ENCODE measurements at places on chromosomes 7 and 10.

DNA sequence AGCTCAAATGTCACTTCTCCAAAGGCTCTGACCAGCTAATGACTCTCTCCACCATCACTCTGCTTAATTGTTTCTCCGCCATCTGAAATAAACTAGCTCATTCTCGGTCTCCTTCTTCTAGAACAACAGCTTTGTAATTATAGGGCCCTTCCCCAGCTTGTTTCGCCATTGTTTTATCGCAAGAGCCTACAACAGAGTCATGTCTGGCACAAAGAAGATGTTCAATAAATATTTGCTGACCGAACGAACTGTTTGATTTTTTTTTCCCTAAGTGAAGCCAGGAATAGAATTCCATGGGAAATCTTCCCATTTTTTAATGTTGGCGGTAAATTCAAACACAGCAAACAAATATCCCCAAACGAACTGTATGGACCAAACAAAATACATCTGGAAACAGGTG, 63.8 kb upstream of the NMT2 start:
- no peaks in the 10 kb centered on the region for H3K4me1 ChIP-seq
- H3K36me3 ChIP-seq, result no peaks in the 10 kb centered on the region
- no peak overlapping the region for H3K27ac ChIP-seq
- peaks cover 10% of the 10 kb centered on the region for H3K27me3 ChIP-seq

DNA sequence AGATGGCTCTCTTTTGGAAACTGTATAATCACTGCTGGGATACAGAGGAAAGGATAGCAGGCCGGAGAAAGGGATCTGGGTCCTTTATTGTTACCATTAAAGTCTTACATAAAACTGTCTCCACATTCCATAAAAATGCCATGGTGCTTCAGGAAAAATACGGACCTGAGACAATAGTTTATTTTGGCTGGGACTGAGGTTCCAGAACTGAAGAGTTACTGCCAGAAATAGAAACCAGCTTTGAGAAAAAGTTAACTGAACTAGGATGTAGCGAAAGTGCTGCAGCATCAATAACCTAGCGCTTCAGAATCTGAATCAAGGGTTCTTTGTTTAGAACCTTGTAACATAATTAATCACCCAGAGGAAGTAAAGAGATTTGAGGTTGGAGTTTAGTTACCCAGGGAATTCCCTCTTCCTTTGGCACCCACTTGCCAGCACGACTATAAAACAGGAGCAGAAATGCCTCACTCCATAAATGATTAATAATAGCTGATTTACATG, 38.0 kb downstream of the MEOX2 start:
- DNase-seq, result no peak
- no peaks in the 10 kb centered on the region for H3K36me3 ChIP-seq
- no peaks in the 10 kb centered on the region for H3K4me1 ChIP-seq
- H3K27me3 ChIP-seq, result no peaks in the 10 kb centered on the region
- H3K4me3 ChIP-seq, result no peak overlapping the region
- H3K27ac ChIP-seq, result no peak overlapping the region

DNA sequence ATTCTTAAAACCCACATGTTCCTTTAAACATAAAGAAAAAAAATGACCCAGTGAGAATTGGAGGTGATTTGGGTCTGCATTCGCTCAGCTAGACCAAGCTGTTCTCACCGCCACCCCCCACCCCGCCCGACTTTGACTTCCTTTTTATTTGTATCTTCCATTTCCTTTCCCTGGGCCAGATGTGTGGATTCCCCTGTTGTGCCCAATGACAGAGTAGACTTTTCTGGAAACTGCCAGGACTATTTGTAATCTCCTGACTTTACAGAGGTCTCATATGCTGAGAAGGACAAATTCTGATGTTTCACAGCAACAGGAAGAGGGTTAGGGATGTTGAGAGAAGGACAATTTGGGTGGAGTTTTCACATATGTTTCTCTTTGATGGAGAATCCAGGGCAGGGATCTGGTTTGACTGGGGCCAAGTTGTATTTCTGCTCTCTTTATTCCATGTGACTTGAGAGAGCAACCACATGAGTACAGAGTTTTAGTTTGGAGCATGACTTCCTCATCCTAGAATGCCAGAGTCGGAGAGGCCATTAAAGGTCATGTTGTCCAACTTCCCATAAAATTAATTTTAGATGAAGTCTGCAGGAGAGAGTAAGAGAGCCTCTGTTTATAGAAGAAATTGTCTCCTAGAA, 1023.2 kb downstream of the LRMDA start:
- DNase-seq, result no peak
- H3K27me3 ChIP-seq, result no peaks in the 10 kb centered on the region
- H3K36me3 ChIP-seq, result no peaks in the 10 kb centered on the region
- no peak overlapping the region for H3K4me3 ChIP-seq

- H3K36me3 ChIP-seq, result no peaks in the 10 kb centered on the region
- H3K27me3 ChIP-seq, result peaks cover 4% of the 10 kb centered on the region
- no peak overlapping the region for H3K27ac ChIP-seq
- H3K4me1 ChIP-seq, result no peaks in the 10 kb centered on the region
- H3K4me3 ChIP-seq, result no peak overlapping the region
Measured at GRCh38 chr10:97888134-97888533, 38.5 kb downstream of the GOLGA7B start.

GRCh38 chr10:132003282-132003924, 21.7 kb upstream of the BNIP3 start:
- H3K4me3 ChIP-seq, result no peak overlapping the region
- peaks cover 13% of the 10 kb centered on the region for H3K27me3 ChIP-seq
- H3K4me1 ChIP-seq, result no peaks in the 10 kb centered on the region
- no peak for DNase-seq
- no peak overlapping the region for H3K27ac ChIP-seq

GRCh38 chr7:129574487-129574886, 37.0 kb upstream of the NRF1 start:
- H3K27ac ChIP-seq, result no peak overlapping the region
- no peak overlapping the region for H3K4me3 ChIP-seq
- DNase-seq, result no peak
- peaks cover 2% of the 10 kb centered on the region for H3K27me3 ChIP-seq

GRCh38 chr7:7219216-7219615, 36.9 kb downstream of the C1GALT1 start:
- peaks cover 60% of the 10 kb centered on the region for H3K36me3 ChIP-seq
- no peaks in the 10 kb centered on the region for H3K27me3 ChIP-seq
- H3K4me3 ChIP-seq, result no peak overlapping the region
- no peak overlapping the region for H3K27ac ChIP-seq
- peaks cover 23% of the 10 kb centered on the region for H3K4me1 ChIP-seq
- DNase-seq, result no peak

GRCh38 chr10:93947524-93947923, 46.2 kb upstream of the PLCE1 start:
- no peaks in the 10 kb centered on the region for H3K4me1 ChIP-seq
- H3K4me3 ChIP-seq, result no peak overlapping the region
- no peak for DNase-seq
- no peaks in the 10 kb centered on the region for H3K27me3 ChIP-seq
- no peaks in the 10 kb centered on the region for H3K36me3 ChIP-seq
- no peak overlapping the region for H3K27ac ChIP-seq

DNA sequence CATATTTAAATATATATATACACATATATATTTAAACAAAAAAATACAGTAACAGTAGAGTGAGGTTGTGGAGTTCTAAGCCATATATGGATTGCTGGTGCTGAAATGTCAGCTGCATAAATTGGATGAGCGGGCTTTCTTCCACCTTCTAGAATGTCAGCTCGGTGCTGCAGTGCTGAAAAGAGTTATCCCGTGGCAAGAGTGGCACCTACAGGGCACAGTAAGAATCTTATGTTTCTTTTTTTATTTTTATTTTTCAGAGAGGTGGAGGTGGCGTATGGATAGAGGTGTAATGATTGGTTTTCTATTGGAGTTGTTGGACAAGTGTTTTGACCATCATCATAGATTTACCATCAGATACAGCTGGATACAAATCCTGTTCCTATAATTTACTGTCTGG, 86.2 kb upstream of the DYNC1I1 start:
- H3K4me1 ChIP-seq, result peaks cover 4% of the 10 kb centered on the region
- no peak overlapping the region for H3K4me3 ChIP-seq
- no peak overlapping the region for H3K27ac ChIP-seq

DNA sequence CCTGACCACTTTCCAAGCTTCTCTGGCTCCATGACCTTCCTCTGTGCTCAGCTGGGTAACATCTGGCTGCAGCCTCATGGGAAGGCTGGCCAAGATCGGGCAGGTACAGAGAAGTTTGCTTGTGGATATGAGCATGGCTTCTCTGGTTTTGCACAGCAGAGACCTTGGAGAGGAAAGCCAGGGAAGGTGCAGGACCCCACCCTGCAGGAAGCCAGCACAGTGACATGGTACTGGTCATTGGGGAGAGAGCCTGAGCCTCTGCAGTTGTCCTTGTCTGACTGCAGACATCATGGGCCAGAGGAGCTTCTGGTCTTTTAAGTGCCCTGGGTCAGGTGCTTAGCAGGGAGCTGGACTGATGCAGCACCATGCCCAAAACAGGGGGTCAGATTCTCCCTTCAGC, 70.6 kb upstream of the LEP start:
- DNase-seq, result no peak
- peaks cover 43% of the 10 kb centered on the region for H3K4me1 ChIP-seq
- peaks cover 34% of the 10 kb centered on the region for H3K27me3 ChIP-seq
- no peak overlapping the region for H3K4me3 ChIP-seq
- H3K27ac ChIP-seq, result no peak overlapping the region

- H3K27me3 ChIP-seq, result no peaks in the 10 kb centered on the region
- peaks cover 23% of the 10 kb centered on the region for H3K4me1 ChIP-seq
- no peak overlapping the region for H3K27ac ChIP-seq
- H3K4me3 ChIP-seq, result no peak overlapping the region
- DNase-seq, result no peak
Measured at GRCh38 chr10:99605351-99605750, 14.9 kb downstream of the SLC25A28 start.

DNA sequence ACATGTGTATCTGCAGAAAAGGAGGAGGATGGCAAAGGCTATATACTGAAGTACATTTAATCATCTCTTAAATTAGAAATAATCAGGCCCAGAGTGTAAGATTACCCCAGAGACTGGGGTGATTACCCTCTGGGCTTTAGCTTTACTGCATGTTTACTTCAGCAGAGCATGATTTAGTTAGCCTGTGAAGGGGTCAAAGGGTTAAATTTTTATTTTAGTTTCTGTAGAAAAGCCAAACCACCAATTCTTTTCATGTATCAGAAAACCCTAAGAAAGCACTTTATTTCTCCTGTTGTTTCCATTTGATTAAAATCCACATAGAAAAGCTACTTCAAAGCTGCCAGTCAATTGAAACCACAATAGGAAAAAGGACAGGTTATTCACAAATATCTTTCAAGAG, 101.5 kb upstream of the LSM8 start:
- H3K27ac ChIP-seq, result no peak overlapping the region
- H3K36me3 ChIP-seq, result no peaks in the 10 kb centered on the region
- DNase-seq, result no peak
- H3K27me3 ChIP-seq, result no peaks in the 10 kb centered on the region
- peaks cover 8% of the 10 kb centered on the region for H3K4me1 ChIP-seq

Data from activated B cell treated with CpG ODN at 0.5 μM for 24 hours (primary cell).